ENCODE measurements at places on chromosomes 6 and 20.

GRCh38 chr6:2497922-2498623, 252.6 kb downstream of the MYLK4 start:
- no peak for DNase-seq

GRCh38 chr6:47964969-47965368, 146.0 kb downstream of the PTCHD4 start:
- DNase-seq: no peak

DNA sequence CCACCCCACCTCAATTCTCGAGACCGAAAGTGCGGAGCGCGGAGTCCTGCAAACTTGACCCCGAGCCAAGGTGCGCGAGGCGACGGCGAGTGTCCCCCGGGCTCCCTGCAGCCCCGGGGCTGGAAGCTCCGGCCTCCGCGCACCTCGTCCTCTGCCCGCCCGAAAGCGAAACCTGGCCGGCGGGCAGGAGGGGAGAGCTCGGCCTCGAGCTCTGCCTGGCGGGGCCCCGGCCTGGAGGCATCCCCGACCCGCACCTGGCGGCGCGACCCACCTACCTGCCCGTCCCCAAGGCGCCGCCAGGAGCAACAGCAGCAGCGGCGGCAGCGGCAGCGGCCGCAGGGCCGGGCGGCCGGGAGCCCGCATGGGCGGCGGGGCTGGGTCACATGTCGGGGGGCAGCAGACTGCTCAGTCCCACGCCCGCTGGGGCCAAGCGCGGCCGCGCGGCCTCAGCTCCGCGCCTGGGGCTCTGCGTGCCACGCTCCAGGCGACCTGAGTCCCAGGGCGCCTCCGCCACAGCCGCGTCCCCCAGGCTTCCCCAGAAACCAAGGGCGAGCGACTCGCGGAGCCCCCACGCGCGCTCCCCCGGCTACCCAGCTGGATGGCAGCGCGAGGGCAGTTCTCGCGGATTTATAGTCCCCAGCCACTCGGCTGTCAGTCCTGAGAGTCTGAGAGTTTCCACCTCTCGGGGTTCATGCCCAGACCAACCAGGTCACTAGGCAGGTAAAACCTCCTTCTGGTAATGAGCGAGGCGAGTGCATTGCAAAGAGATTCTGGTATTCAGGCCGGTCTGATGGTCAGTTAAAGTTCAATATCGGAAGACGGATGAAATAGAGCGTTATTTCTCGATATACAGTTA, at the start of gene IL20RA:
Gene IL20RA, minus strand, starts transcription at position 600 of the 856 bp plus-strand sequence. Its CDS starts 237 bp downstream, at position 363.
- no peak for DNase-seq

GRCh38 chr20:5821627-5822215, 71.5 kb downstream of the SHLD1 start:
- DNase-seq: no peak

DNA sequence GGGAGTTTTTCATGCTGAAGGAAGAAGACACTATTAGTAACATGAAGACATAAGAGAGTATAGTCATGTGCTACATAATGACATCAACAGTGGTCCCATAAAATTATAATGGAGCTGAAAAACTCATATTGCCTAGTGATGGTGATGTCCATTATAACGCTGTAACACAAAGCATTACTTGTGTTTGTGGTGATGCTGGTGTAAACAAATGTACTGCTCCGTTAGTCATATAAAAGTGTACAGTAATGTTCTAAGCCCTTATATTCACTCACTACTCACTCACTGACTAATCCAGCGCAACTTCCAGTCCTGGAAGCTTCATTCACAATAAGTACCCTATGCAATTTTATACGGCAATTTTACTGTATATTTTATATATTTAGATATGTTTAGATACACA, 26.8 kb upstream of the ASF1A start:
- DNase-seq: no peak

DNA sequence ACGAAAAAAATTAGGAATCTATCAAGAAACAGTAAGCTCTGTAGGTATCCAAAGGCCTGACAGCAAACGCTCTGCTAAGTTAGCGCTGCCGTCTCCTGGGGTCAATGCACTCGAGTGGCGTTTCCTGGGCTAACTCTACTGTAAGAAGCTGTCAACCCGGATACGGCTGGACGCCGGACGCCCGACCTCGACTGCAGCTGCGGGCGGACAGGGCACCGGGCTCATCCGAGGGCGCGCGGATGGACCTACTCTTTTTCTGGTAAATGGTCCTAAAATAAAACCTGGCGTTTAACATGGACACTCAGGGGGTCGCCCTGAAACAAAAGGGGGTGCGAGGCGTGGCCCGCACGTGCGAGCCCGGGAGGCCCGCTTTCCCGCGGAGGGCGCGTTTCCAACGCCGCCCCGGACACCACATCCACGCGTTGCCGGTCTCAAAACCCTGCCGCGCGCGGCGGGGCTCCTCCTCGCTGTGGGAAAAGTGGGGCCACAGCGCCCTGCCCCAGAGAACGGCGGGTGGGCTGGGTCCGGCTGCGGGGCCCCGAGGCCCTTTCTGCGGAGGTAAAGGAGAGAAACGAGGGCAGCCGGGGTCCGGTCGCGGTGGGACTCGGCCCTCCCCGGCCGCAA, 537 bp downstream of the TCP1 start:
- peak; percentile 14 for DNase-seq

DNA sequence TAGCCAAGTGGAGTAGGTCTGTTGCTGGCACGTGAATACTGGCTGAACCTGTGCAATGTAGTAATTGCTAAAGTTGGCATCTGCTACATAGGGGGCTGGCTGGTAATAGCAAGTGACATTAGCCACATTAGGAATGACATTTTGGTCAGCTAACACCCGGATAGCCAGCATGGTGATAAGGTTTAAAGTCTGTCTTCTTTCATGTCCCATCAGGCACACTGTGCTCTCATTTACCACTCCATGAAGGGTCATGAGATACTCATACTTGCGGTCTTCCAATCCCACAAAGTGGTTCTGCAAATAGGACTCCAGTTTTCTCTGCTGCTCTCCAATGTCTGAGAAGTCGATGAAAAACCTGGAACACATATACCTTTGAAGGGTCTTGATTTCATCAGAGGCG, 2.8 kb downstream of the TENT5A start:
- DNase-seq: no peak

DNA sequence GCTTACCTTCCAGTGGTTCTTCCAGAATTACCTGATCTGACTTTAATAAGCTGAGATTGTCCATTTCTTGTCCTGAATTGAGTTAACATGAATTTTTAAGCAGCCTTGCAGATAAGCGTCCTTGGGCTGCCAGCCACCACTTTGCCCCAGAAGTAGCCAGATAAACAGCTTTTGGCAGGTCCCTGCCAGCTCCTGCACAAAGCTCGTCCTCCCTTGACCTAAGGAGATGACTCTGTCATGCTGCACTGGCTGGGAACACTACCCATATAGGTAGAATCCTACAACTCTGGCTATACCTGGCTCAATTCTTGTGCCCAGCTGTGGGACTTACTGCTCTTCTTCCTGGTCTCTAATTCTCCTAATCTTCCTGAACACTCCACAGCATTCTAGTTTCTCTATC, 39.6 kb upstream of the AAR2 start:
- no peak for DNase-seq

GRCh38 chr6:69232911-69233448, 563.8 kb downstream of the LMBRD1 start:
- no peak for DNase-seq

GRCh38 chr6:79544299-79544927, 7.2 kb upstream of the LCA5 start:
- no peak for DNase-seq

GRCh38 chr6:134754013-134754690, 195.7 kb downstream of the ALDH8A1 start:
- DNase-seq: no peak

DNA sequence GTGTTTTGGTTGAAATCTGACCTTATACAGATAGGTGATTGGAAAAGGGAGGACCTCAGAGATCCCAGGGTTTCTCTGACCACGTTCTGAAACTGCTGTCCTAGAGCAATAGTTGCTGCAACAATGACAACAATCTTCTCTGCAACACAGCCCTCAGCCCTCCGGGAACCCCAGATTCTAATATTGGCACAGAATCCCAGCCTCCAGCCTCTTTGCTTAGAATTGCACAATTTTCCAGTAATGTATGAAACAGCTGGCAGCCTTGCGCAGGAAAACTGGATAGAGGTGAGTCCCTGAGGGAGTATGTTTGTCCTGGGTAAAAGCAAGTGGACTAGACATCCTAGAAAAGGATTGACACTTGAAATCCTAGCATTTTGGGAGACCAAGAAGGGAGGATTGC, 30.4 kb upstream of the PNRC1 start:
- DNase-seq: no peak

GRCh38 chr6:4776493-4777393, 539 bp downstream of the CDYL start:
- peak; percentile 2 for DNase-seq

- no peak for DNase-seq
Observed at GRCh38 chr6:35312076-35312800, 14.6 kb downstream of the DEF6 start.
